Body of pancreas (tissue), 4 donors: ENCODE measurements at places on chromosomes 4 and X. TPM values are rescaled to one million over a fixed set of nuclear protein-coding genes. Genes with fewer than 3 reads are reported as not detected.
A peak's percentile ranks its signal among the peaks of the same experiment; 100 is the strongest.

PRDM5 gene
- 9.6 TPM for total RNA-seq

NPY1R gene
- total RNA-seq, result 4.9 TPM

MAGEH1 gene
- total RNA-seq, result 23.4 TPM

- H3K4me1 ChIP-seq, result no peaks in the 10 kb centered on the region
- no peak overlapping the region for H3K27ac ChIP-seq
- no peaks in the 10 kb centered on the region for H3K36me3 ChIP-seq
Observed at GRCh38 chrX:39532761-39533160, 565.0 kb downstream of the BCOR start.

- H3K4me1 ChIP-seq, result peaks cover 48% of the 10 kb centered on the region
- H3K27me3 ChIP-seq, result peaks cover 3% of the 10 kb centered on the region
- H3K36me3 ChIP-seq, result no peaks in the 10 kb centered on the region
- no peak overlapping the region for H3K4me3 ChIP-seq
- H3K27ac ChIP-seq, result no peak overlapping the region
- no peak for DNase-seq
Observed at GRCh38 chr4:112514647-112515197, 1.3 kb downstream of the NEUROG2 start.

- H3K27me3 ChIP-seq, result no peaks in the 10 kb centered on the region
- no peak for DNase-seq
- H3K27ac ChIP-seq, result peak overlapping the region; percentile 57
- H3K36me3 ChIP-seq, result no peaks in the 10 kb centered on the region
- H3K4me3 ChIP-seq, result no peak overlapping the region
- peaks cover 36% of the 10 kb centered on the region for H3K4me1 ChIP-seq
Observed at GRCh38 chr4:84957514-84958420, 8.7 kb downstream of the WDFY3 start.

DNA sequence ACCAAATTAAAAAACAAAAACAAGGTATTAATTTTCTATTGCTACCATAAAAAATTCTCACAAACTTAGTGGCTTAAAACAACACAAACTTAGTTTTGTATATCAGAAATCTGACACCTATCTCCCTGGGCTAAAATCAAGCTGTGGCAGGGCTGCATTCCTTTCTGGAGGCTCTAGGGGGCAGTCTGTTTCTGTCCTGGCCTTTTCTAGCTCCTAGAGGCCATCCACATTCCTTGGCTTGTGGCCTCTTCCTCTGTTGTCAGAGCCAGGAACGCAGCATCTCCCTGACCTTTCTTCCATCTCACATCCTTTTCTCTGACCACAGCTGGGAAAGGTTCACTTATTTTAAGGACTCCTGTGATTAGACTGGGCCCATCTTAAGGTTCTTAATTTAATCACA, 38.9 kb upstream of the TLR2 start:
- DNase-seq, result no peak
- H3K4me3 ChIP-seq, result no peak overlapping the region

GRCh38 chr4:184472614-184473498, 1.5 kb downstream of the IRF2 start:
- H3K27ac ChIP-seq, result peak overlapping the region; percentile 96
- DNase-seq, result peak; percentile 87
- H3K4me1 ChIP-seq, result peaks cover 65% of the 10 kb centered on the region
- H3K36me3 ChIP-seq, result no peaks in the 10 kb centered on the region

DNA sequence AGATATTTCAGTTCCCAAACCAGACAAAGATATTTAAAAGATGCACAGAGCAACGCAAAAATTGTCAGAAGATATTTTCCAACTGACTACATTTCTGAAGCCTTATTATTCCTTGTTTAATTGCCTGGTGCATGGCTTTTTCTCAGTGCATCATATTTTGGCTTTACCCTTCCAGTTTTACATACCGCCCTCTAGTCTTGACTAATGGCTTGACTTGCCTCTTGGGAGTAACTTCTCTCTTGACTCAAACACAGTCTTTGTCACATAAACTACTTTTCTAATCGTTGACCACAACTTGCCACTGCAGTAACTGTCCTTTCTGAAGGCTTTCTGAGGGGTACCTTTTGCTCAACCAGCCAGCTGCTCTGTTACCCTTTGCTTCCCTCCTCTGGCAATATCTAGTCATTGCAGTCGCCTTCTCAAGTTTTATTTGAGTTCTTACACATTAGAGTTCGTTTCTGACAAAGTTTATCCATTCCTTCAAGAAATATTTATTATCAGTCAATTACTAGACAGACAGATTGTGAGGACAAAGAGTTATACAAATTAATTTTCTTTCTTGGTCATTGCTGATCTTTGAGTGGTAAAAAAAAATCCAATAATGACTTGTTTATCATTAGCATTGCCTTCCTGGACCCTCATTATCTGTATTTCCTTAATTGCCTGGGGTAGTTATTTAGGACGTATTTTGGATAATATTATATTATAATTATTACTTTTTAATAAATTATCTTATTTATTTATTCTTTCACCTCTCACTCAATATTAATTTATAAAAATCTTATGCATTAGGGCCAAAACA, 506.9 kb upstream of the PCDH10 start:
- H3K4me1 ChIP-seq, result no peaks in the 10 kb centered on the region
- no peak overlapping the region for H3K4me3 ChIP-seq
- H3K27me3 ChIP-seq, result no peaks in the 10 kb centered on the region
- no peak overlapping the region for H3K27ac ChIP-seq
- DNase-seq, result peak; percentile 25
